Fibroblast of skin of right biceps (primary cell): ENCODE measurements at places on chromosomes 7 and 10.

DNA sequence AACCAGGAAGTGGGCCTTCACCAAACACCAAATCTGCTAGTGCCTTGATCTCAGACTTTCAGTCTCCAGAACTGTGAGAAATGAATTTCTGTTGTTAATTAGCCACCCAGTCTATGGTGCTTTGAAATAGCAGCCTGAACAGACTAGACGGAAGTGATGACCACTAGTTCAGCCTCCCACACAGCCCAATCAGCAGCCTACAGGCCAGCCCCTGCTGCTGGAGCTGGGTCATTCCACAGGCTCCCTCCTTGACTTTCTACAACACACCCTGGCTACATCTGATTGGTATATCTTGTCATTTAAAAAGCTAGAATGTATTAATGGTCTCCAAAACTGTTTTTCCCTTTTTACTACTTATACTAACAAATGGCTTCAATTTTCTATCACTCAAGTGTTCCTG is 277.2 kb upstream of the TAC1 start:
- DNase-seq = no peak

GRCh38 chr7:188727-189500 is 3.5 kb upstream of the FAM20C start:
- no peak for DNase-seq

GRCh38 chr7:88628363-88629085 is 131.0 kb upstream of the ZNF804B start:
- DNase-seq = no peak

DNA sequence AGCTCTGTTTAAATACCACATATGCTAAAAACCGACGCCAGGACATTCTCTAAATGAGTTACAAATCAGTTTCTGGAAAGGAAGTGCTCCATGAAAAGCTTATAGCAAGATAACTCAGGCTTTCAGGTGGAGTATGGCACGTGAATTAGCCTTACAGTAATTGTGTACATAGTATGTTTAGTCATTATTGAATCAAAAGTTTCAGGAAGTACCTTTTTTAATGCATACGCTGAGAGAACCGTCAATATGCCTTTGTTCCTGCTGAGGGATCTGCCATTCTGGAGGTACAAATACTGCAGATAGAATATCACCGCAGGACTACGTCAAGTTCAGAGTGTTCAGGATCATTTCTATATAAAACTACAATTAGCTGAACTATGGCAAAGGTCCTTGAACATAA is 45.7 kb downstream of the ANKMY2 start:
- DNase-seq = no peak

- DNase-seq = peak; percentile 95
Measured at GRCh38 chr10:86756511-86757112, at the start of gene BMPR1A. TSS of gene BMPR1A (plus strand) at chr10:86756619. CDS start at chr10:86876019, 119,400 bp downstream.

DNA sequence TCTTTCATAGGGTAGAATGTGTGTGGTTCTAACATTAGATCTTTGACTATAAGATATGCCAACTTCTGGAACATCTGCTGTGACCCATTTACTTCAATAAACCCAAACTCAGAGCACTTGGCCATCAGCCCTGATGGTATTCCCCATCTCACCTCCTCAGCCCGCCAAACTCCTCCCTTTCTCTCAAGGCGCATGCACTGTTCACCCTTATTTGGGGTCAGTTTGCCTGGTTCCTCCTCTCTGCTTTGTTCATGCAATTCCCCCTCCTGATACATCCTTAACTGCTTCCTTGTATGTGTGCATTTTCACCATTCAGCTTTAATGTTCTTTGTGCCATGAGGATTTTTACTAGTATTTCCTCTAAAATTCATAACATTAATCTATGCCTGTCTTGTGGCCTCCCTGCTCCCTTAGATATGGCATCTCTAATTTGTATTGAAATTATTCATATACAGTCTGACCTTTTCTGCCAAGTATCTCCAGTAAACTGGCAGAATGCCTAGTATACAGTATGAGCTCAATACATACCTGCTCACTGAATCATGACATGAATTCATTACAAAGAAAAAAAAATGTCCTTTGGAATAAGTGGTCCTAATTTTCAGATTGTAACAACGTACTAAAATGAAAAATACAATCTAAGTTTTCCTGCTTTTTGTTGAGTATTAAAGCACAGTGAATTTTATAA is 336.8 kb upstream of the IGFBP3 start:
- peak; percentile 96 for DNase-seq

- DNase-seq = no peak
Measured at GRCh38 chr10:30529373-30529998, 95.5 kb downstream of the MAP3K8 start.

GRCh38 chr7:17600340-17600752 is 301.9 kb downstream of the AHR start:
- peak; percentile 91 for DNase-seq

- DNase-seq = no peak
Measured at GRCh38 chr10:84415539-84416244, 87.3 kb downstream of the CCSER2 start.

- DNase-seq = no peak
Measured at GRCh38 chr7:65230231-65230630, 143.4 kb upstream of the ZNF92 start.

DNA sequence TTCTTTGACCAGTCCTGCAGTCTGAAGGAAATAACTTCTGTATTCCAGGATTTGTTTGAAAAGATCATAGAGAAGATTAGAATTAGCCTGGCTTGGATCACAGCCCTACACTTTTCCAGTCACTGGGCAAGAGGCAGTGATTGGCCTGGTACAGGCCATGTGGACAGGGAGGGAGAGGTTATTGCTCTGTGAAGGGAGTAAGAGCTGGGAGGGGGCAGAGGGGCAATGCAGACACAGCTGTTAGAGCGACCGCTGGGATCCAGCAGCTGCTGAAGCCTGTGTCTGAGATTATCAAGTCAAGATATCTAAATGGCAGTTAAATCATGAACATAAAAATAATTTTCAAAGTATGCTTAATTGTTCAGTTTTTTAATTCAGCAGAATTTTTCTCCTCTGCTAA is 257.3 kb downstream of the SDK1 start:
- DNase-seq = no peak

- no peak for DNase-seq
Measured at GRCh38 chr10:23362069-23362830, 17.7 kb upstream of the C10orf67 start.

DNA sequence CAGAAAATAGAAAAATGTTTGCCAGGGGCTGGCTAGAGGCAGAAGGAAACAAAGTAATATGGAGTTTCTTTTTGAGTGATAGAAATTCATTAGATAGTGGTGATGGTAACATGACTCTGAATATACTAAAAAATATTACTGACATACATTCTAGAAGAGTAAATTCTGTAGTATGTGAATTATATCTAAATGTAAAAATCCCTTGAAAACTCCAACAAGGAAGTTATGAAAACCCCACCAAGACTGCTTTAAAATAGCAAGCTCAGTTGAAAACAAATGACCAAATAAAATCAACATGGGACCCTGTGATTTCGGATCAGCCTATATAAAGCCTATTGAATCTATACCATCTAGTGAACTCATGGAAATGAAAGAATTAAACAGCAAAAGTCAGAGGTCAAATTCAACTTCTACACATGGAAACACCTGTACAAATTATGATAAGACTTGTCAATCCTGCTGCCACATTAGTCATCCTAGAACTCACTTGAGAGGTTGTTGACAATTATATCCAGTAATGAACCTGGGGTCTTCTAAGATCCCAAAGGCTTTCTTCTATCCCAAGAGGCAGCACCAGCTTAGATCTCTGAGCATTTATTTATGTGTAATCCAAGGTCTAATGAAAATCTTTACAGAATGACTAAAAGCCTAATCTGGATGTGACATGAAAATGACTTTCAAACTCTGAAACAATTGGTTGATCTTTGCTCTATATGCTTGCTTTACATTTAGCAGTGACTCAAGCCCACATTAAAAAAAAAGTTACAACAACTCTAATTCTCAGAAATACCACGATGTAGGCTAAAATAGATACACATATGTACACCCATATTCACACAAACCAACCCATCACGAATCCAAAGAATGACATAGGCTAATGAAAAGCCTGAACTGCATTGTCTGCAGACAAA is 59.3 kb downstream of the OSBPL3 start:
- DNase-seq = peak; percentile 52

DNA sequence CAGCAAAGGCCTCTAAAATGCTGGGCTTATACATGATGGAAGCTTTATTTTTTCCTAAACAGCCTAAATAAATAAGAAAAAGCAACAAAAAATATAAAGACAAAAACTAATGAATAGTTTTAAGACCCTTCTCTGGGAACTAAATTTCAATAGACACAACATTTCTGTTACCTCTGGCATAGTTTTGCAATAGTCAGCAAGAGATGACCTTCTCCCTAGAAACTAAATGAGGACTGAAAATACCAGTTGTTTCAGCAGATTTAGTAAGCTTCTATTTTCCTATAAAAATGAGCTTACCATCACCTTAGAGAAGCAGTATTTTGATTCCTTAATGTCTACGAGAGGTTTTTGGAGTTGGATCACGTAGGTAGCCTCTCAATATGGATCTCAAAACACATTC is 471.4 kb upstream of the NRP1 start:
- no peak for DNase-seq

DNA sequence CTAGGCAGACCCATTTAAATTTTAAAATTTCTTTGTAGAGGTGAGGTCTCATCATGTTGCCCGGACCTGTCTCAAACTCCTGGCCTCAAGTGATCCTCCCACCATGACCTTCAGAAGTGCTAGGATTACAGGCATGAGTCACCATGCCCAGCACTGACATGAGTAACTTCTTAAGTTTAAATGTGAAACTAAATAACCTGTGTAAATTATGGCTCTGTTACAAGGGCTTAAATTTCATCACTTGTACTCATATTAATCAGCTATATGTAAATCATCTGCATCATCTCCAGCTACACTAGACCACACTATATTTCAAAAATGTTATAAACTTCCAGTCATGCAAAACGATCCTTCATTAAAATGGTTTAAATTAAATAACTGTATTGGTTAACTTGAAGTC is 56.1 kb downstream of the ATAD1 start:
- peak; percentile 75 for DNase-seq

DNA sequence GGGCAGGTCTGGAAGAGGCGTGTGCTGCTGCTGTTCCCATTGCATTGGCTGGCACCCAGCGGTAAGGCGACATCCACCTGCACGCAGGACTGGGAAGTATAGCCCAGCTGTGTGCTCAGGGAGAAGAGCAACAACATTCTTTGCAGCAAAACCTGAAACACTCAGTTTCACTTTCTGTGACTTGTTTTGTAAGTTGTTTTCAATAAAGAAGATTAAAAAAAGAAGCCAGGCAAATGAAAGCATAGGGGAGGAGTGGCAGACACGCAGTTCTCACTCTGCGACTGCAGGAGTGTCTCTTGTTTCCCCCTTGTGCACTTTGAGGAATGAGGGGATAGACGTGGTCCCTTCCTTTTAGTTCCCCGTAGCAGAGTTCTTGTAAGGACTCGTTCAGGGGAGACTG is 5.8 kb downstream of the FBH1 start:
- no peak for DNase-seq

DNA sequence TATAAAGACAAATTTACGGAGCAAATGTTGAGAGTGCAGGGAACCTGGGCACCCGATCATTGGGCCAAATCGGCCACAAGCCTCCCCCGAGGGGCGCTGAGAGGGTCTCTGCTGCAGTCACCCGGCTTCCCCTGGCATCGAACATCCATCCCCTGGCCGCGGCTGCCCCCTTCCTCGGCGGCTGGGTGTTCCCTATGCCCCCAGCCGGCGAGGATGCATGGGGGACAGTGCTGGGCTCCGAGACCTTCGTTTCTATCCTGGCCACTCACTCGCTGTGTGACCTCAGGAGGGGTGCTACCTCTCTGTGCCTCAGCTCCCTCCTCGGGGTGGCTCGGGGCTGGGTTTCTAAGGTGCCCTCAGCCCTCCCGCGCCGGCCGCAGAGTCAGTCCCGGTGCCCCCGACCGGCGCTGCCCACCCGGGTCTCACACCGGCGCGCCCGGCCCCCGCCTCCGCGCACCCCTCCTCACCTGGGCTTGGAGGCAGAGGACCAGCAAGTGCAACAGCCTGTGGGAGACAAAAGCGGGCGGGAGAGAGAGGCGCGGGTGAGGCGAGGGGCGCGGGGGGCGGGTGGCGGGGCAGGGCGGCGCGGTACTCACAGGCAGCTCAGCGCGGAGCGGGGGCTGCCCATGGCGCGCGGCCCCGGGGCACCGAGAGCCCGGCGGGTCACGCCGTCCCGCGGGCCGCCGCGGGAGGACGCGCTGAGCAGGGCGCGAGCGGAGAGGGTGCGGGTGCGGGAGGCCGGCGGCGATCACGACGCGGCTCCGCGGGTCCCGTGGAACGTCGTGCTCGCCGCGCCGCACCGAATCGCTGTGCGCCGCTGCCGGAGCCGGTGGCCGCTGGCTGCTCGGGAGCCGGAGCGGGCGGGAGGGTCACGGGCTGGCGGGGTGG is at the start of gene FGF8:
Gene FGF8, minus strand, starts transcription at position 842 of the 888 bp plus-strand sequence. Its CDS starts 214 bp downstream, at position 628.
- no peak for DNase-seq

- no peak for DNase-seq
Measured at GRCh38 chr10:62733654-62734293, 70.7 kb upstream of the ADO start.

DNA sequence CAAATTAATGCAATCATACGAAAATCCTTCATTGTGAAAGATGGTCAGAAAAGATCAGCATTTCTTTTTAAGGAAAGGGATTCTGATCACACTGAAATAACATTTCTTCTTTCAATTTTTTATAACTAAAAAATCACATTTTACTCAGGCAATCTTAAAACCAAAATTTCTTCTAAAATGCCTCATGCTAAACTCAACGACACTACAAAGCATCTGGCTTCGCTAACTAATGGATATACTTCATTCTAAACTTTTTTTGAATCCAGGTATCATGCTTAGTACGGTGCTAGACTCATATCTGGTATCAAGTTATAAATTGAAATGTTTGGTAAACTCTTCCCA is 100.4 kb downstream of the CUBN start:
- no peak for DNase-seq

DNA sequence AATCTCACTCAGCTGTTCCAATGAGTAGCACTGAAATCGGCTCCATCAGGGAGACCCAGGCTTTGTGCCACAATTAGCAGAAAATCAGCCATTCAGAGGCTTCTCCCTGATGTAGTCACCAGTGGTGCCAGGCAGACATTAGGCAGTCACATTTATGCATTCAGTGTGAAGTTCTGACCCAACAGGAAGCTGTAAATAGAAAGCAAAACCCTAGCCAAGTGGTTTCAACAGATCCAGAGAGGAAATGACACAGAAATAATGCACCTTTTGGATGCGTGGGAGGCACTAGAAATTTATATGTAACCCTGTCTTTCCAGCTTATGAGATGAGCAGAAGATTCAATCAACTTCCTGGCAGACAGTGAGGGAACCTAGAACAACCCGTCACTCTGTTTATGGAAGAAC is 186.4 kb downstream of the PDE1C start:
- DNase-seq = peak; percentile 48

DNA sequence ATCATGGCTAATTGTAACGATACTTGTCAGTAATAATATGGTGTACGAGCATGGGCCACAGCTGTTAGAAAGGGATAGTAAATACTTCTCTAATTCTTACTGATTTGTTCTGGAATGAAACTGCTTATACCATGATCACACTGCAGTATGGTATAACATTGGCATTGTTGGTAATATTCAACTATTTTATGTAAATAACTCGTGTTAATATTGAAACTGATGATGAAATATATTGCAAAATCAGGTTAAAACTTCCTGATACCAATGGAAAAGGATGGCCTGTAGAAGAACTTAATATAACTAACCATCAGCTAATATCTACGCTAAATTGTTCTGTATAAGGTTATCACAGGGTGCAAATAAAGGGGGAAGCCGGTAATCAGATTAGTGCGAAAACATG is 10.3 kb downstream of the OR2A14 start:
- no peak for DNase-seq

- no peak for DNase-seq
Measured at GRCh38 chr10:124019886-124020797, 73.3 kb downstream of the CHST15 start.
